Small intestine (tissue), 16 donors: ENCODE measurements at places on chromosomes 11 and 22.

GRCh38 chr11:68196219-68196618 is 16.9 kb downstream of the KMT5B start:
- DNase-seq: no peak

DNA sequence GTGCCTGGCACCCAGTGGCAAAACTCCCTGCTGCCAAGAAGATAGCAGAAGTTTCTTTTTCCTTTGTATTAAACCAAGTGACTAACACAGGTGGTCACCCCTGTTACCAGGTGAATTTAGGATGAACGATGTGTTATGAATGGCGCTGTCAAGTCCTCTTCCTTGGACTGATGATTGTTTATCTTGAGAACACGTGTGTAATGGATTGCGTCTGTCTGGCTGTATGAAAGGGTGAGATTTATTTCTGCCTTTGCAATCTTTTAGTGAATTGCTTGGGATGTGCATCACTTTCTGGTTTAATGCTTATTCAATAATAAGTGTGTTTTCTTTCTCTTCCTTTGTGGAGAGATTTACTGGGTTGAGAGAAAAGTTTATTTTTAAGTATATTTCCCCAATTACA is 36.5 kb downstream of the SDHD start:
- no peak for DNase-seq

GRCh38 chr11:120134106-120134930 is 3.6 kb downstream of the TRIM29 start:
- DNase-seq: no peak

- DNase-seq: no peak
These were observed 49.9 kb downstream of the TSPAN18 start for GRCh38 chr11:44776551-44777208.

GRCh38 chr11:120310870-120311269 is 14.2 kb upstream of the TLCD5 start:
- DNase-seq: peak; percentile 96

DNA sequence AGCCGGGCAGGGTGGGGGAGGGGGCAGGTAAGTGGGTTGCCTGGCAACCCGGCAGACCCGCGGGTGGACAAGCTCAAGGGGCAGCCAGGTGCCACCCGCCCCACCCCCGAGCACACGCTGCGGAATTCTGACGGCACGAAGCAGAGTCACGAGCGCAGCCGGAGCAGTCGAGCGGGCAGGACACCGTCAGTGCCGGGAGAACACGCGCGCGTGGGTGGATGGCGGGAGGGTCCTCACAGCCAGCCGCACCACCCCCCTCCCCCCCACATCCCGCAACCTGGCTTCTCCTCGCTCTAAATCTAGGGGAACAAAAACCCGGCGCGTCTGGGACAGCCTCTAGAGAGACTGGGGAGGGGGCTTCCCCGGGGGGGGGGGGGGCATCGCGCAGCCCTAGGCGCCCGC is 133.1 kb upstream of the HSD17B12 start:
- DNase-seq: peak; percentile 26

- DNase-seq: no peak
These were observed 47.0 kb downstream of the TNRC6B start for GRCh38 chr22:40224702-40225101.

DNA sequence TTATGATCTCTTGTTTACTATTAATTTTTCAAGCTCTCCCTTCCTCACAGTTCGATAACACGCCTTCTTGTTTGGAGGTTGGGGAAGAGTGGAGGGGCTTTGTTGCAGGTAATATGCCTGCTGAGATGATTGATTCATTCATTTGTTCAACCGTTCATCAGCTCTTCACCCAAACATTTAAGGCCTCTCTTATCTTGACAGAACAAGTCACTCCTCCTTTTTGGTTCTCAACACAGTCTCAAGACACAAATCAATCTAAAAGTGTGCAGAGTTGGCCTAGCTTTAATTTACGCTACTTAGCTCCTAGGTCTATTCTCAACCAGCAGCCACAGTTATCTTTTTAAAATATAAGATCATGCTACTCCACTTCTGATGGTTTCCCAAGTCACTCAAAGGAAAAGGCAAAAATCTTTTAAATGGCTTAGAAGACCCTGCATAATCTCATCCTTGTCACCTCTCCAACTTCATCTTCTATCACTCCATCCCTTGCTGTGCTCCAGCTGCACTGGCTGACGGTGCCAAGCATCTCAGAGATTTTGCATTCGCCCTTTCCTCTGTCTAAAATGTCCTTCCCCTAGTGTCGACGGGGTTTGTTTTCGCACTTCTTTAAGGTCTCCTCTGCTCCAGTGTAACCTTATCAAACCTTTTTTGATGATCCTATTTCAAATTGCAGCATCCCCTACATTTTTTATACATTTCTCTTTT is 60.3 kb downstream of the AMBRA1 start:
- DNase-seq: no peak

- peak; percentile 74 for DNase-seq
These were observed 3.4 kb downstream of the PTPRJ start for GRCh38 chr11:47983464-47984397.

- DNase-seq: no peak
These were observed 309.2 kb upstream of the DDI1 start for GRCh38 chr11:103727262-103727661.

GRCh38 chr11:67251841-67252240 is 14.4 kb upstream of the GRK2 start:
- no peak for DNase-seq

DNA sequence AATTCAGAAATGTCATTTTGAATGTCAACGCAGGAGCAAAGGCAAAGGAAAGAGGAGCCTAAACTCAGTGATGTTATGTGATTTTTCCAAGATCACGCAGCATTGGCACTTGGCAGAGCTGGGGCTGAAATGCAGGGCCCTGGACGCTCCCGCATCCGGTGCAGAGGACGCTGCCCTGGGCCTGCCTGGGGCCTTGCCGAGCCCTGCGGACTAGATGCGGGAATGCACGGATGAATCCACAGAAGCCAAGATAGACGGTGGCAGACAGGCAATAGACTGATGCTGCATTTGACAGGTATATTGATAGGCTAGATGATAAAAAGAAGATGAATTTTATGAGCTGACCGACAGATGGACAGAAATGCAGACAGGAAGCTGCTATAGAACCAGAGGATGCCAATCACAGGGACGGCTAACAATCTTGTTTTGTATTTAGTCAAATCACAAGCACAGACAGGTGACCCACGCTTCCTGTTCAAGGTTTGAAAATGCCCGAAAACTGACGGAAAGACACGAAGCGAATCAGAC is 696 bp upstream of the MARK2 start:
- DNase-seq: no peak

- DNase-seq: no peak
These were observed 11.6 kb downstream of the RIBC2 start for GRCh38 chr22:45425101-45425500.

- DNase-seq: no peak
These were observed 154.6 kb downstream of the TRIM29 start for GRCh38 chr11:119983240-119983732.

GRCh38 chr11:12362857-12363256 is 14.5 kb upstream of the PARVA start:
- no peak for DNase-seq

GRCh38 chr11:6825231-6825744 is 20.2 kb upstream of the OR10A5 start:
- DNase-seq: no peak

- DNase-seq: no peak
These were observed 19.4 kb downstream of the RPS6KA4 start for GRCh38 chr11:64378335-64378880.

DNA sequence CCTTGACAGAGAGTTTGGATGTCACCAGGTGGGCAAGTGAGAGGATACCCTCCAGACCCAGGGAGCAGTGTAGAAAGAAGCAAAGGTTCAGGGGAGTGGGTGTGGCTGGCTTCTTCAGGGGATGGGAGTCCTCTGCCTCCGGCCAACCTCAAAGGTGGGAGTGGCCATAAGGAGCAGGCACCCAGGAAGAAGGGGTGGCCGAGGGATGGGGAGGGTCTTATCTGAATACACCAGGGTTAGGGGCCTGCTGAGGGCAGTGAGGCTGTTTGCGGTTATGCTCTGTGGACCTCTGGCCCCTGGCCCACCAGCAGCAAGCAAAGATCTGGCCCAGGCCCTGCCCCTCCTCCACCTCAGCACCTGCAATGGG is 6.2 kb downstream of the NFAM1 start:
- no peak for DNase-seq

- no peak for DNase-seq
These were observed 36.7 kb downstream of the CLMP start for GRCh38 chr11:123158033-123159003.
